Foreskin melanocyte (primary cell): ENCODE measurements at places on chromosomes 13 and 19.

DNA sequence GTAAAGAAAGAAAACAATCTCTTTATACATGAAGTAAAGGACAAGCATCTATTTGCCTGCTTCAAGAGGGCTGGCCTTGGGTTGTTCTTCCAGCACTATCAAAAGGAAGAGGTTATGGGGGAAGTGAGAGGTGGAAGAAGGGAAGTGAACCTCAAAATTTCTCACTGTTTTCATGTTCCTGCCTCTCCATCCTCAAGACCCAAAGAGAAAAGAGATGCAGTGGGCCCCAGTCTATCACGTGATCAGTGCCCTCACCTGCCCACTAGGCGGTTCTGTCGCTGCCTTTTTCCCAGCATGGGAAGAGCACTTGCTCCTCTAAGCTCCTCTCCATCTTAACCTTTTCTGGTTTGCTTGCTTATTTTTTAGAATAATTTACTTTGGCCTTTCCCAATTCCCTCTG is 6.2 kb upstream of the USP12 start:
- no peak for DNase-seq

DNA sequence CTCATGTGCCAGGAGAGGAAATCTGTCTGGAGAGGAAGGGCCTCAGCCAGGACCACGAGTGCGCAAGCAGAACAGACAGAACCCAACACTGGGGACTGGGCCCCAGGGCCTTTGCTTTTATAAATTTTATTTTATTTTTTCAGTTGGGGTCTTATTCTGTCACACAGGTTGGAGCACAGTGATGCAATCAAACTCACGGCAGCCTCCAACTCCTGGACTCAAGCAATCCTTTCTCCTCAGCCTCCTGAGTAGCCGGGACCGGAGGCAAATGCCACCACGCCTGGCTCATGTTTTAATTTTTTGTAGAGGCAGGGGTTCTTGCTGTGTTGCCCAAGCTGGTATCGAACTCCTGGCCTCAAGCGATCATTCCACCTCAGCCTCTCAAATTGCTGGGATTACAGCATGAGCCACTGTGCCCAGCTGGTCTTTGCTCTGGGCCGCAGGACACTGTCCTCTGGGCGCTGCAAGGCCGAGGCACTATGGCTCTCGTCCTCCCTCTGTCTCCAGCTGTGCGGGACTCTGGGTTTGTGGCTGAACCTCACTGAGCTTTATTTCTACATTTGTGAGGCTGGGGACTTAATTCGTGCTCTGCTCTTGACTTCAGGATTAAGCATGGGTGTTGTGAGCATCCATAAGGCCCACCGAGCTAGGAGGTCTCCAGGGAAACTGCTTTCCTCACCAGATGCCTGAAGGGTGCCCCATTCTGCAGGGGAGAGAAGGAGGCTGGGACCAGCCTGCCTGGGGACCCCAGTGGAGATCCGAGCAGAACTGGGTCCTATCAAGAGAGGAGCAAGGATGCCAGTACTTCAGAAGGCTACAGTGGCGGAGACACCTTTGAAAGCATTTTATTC is 144.2 kb upstream of the VSTM2B start:
- no peak for DNase-seq

GRCh38 chr19:47230921-47231214 is at the start of gene BBC3:
Gene BBC3, minus strand, starts transcription at chr19:47231199. Its CDS starts 2,768 bp downstream, at chr19:47228431.
- DNase-seq = no peak

- DNase-seq = no peak
Observed at GRCh38 chr19:57537953-57538547, 10.9 kb downstream of the ZNF549 start.

GRCh38 chr13:78334059-78334458 is 269.3 kb downstream of the POU4F1 start:
- DNase-seq = no peak

GRCh38 chr19:41626278-41626677 is 596 bp downstream of the CEACAM4 start:
- no peak for DNase-seq

DNA sequence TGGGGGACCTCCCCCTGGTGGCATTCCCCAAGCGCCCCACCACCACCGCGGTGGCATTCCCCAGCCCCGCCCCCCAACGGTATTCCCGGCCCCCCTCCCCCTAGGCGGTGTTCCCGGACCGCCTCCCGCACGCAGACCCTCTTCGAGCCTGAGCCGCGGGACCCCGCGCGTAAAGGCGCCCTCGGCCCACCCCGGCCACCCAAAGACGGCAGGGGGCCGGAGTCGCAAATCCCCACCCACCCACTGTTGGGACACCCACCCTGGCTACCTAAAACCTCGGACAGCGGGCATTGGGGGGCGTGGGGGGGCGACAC is 22.4 kb downstream of the OLFM2 start:
- DNase-seq = no peak

DNA sequence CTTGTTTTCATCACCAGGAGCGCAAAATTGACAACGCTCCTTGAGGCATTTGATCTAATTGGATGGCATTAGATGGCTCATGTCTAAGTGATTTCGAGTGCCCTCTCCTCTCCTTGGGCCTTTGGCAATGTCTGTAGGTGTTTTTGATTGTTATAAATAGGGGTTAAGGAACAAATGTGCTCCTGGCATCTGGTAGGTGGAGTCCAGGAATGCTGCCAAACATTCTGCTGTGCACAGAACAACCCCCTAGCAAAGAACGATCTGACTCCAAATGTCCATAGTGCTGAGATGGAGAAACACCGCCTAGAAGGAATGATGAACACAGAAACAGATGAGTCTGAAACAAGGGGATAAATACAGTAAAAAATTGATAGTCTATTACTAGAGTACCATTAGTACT is 68.0 kb upstream of the C1QTNF9B start:
- DNase-seq = no peak

GRCh38 chr19:8612807-8613171 is 2.3 kb upstream of the ADAMTS10 start:
- DNase-seq = no peak

DNA sequence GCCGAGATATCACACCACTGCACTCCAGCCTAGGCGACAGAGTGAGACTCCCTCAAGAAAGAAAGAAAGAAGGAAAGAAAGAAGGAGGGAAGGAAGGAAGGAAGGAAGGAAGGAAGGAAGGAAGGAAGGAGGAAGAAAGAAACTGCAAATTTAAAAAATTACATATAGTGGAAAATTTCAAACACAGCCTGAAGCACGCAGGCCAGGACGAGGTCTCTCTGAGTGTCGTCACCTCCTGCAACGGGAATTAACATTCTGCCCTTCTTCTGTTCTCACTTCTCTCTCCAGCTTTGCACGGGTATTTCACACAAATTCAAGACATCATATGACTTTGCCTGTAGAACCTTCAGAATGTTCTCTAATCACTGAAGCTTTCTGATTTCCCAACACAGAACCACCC is 108.2 kb downstream of the GNG7 start:
- no peak for DNase-seq

DNA sequence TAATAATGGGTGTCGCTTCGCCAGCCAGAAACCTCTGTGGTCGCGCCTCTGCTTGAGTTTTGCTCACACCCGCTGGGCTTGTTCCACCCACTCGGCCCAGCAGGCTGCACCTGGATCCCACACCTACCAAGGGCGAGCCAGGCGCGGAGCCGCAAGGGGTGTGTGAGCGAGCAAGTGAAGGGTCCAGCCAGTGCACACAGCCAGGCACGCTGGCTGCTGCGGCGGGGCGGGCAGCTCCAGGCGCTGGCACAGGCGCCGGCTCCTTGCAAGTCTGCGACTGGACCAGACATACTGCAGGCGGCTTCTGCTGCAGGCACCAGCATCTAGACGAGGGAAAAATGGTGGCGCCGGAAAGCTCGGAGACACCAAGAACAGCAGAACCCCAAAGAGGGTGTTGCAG is 1.8 kb upstream of the ZNF256 start:
- DNase-seq = no peak

DNA sequence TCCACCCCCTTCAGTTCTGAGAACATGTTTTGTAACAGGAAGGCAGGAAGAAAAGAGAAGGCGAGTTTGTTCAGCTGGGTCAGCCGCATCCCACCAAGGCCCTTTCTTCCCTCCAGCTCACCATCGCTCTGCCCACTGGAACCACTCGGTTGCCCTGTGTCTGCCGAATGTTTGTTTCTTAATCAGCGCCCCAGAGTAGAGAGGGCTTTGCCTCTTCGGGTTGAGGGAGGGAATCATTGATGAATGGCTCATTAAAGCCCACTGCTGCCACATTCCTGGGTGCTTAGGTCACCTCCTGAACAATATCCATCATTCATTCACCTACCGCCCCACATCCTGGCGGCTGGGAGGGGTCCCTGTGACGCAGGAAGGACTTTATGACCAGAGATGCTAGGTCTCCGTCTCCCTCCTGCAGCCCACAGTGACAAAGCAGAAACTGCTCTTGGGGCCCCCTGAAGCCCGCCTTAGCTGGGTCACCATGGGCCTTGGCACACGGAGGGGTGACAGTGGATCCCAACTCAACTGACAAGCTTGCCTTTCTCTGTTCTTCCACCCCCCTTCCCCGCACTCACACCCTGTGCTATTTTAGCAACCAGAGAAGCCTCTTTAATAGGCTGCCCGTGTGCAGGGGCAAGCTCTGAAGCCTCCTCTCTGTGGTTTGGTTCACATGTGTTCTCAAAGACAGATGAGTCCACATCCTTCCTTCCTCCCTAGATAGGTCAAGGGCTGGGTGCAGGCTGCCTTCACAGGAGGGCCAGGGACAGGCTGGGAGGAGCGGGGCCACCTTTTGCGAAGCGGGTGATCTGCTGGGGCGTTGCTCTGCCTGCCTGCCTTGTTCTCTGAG is 46.2 kb downstream of the ACTN4 start:
- DNase-seq = peak; percentile 99

GRCh38 chr19:54128441-54128725 is 9.2 kb upstream of the CNOT3 start:
- no peak for DNase-seq

DNA sequence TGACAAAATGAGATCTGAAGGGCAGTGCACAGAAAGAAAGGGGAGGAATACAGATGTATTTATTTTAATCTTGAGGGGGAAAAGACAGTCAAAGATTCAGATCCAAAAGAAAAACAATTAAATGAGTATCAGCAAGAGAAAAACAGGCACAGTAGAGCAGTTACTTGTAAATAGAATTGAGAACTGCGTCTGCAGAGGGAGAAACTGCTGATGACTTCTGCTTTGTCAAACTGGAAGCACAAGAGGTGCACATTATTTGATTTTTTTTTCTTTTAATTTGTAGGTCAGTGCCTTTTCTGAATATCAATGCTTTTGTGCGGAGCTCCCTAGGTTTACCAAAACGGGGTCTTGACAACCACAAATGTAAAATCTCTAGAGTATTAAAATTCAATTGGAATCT is 37.3 kb downstream of the EFNB2 start:
- no peak for DNase-seq

- DNase-seq = no peak
Observed at GRCh38 chr13:31264151-31264550, 64.4 kb downstream of the B3GLCT start.
